ENCODE measurements at places on chromosomes 5 and 9. TPM values are rescaled to one million over a fixed set of nuclear protein-coding genes. Genes with fewer than 3 reads are reported as not detected.

PRR7 gene
- 9.5 TPM for total RNA-seq

ZNF608 gene
- 0.26 TPM for total RNA-seq

DNA sequence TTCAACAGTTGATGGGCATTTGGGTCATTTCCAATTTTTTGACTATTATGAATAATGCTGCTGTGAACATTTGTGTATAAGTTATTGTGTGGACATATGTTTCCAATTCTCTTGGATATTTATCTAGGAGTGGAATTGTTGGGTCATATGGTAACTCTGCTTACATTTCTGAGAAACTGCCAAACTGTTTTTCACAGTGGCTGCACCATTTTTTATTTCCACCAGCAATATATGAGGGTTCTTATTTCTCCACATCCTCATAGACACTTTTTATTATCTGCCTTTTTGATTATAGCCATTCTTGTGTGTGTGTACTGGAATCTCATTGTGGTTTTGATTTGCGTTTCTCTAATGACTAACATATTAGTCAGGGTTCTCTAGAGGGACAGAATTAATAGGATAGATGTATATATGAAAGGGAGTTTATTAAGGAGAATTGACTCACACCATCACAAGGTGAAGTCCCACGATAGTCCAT lies 14.7 kb upstream of the MED27 start:
- no peak overlapping the region for H3K27ac ChIP-seq
- DNase-seq = no peak
- H3K27me3 ChIP-seq = peaks cover 8% of the 10 kb centered on the region
- H3K4me1 ChIP-seq = no peaks in the 10 kb centered on the region
- H3K36me3 ChIP-seq = no peaks in the 10 kb centered on the region
- no peak overlapping the region for H3K4me3 ChIP-seq

DNA sequence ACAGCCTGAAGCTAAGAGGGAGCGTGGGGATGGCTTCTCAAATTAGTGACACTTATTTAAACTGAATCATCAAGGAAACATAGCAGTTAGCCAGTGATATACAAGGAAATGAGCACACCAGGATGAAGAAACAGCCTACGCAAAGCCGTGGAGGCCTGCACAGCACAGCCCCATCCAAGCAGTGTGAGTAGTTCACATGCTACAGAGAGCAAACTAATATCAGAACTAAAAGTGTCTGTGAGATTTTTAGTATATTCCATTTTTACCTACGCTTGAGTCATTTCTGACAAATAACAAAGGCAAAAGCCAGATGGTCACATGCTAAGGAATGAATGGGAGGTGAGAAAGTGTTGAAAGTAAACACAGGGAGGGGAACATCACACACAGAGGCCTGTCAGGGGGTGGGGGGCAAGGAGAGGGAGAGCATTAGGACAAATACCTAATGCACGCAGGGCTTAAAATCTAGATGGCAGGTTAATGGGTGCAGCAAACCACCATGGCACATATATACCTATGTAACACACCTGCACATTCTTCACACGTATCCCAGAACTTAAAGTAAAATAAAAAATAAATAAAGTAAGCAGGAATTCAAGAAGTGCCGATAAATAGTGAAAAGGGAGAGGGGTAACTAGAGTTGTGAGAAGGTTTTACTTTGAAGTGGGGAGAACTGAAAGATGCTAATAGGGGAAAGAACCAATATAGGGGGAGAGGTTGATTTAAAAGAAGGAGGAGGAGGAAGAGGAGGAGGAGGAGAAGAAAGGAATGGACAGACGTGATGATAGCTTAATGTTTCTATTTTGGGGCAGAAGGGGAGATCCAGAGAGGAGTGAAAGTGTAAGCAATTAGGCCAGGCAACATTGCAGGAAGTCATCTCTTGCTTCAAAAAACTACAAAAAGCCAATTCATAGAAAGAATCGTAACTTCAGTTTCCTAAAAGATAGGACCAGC lies 100.9 kb upstream of the PTGER4 start:
- H3K4me1 ChIP-seq = peaks cover 5% of the 10 kb centered on the region
- H3K36me3 ChIP-seq = no peaks in the 10 kb centered on the region
- no peaks in the 10 kb centered on the region for H3K27me3 ChIP-seq
- no peak overlapping the region for H3K27ac ChIP-seq
- no peak overlapping the region for H3K4me3 ChIP-seq
- no peak for DNase-seq

LIFR gene
- 0.12 TPM for total RNA-seq

DNA sequence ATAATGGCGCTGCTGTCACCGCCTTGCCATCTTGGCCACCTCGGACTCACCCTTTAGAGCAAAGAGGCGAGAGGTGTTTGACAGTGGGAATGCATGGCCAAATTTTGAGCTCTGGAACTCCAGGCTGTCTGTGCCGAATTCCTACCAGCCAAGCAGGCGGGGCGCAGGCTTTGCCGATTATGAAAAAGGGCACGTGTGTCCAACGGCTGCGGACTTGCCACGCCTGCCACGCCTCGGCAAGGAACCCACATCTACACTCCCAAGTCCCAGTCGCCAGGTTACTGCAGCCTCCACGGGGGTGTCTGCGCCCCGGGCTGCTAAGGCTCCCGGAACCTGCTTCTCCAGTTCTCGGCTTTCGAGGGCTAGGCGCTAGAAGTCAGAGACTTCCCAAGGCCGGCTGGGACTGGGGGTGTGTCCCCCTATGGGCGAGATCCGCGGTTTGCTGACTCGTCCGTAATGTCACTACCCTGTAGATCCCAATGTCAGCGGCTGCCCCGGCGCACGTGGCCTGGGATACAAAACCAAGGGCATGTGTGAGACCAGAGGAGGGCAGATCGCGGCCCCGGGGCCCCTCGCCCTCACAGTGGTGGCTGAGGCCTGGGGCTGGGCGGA lies 2.8 kb downstream of the NPR3 start:
- no peak for DNase-seq
- no peak overlapping the region for H3K27ac ChIP-seq
- H3K27me3 ChIP-seq = peaks cover 48% of the 10 kb centered on the region
- H3K4me1 ChIP-seq = peaks cover 17% of the 10 kb centered on the region
- no peak overlapping the region for H3K4me3 ChIP-seq

Data from T-cell (primary cell).